ENCODE measurements at places on chromosomes 13 and 19.

DNA sequence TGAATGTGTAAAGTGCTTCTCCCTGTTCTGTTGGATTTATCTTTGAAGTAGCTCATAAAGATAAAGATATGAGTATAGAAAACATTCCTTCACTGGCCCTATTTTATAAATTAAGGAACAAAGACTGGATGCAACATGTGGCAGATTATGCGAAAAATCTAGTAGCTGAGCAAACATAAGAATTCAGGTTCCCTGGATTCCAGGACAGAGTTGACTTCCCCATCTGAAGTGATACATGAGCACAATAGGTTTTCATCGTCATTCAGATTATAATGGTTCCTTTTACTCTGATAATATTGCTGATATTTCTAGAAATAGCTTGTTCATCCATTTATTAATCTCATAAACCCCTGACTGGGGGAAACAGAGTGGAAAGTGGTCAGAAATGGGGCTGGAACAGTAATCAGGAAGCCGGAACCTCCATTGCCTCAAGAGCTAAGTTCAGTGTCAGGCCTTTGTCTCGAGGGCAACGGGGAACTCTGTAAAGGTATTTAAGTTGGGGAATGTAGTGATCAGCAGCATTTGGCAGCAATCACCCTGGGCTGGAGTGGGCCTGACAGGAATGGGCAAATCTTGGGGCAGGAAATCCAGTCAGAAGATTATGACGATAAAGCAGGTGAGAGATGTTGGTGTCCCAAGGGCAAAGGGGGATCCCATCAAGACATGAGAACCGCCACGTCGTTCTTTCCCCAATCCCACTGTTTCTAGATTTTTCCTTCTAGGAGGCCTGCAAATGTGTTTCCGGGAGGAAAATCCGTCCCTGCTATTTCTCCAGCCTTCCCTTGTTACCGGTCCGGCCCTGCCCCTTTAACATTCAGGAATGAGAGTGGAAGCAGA, 232.5 kb upstream of the SERP2 start:
- DNase-seq, result no peak

- no peak for DNase-seq
These were observed at the start of gene SMIM44 for GRCh38 chr19:3483226-3483628. SMIM44 (minus strand) TSS chr19:3483441; CDS start chr19:3483403, 38 bp downstream.

- DNase-seq, result no peak
These were observed 265.8 kb downstream of the OXGR1 start for GRCh38 chr13:96728463-96728862.

DNA sequence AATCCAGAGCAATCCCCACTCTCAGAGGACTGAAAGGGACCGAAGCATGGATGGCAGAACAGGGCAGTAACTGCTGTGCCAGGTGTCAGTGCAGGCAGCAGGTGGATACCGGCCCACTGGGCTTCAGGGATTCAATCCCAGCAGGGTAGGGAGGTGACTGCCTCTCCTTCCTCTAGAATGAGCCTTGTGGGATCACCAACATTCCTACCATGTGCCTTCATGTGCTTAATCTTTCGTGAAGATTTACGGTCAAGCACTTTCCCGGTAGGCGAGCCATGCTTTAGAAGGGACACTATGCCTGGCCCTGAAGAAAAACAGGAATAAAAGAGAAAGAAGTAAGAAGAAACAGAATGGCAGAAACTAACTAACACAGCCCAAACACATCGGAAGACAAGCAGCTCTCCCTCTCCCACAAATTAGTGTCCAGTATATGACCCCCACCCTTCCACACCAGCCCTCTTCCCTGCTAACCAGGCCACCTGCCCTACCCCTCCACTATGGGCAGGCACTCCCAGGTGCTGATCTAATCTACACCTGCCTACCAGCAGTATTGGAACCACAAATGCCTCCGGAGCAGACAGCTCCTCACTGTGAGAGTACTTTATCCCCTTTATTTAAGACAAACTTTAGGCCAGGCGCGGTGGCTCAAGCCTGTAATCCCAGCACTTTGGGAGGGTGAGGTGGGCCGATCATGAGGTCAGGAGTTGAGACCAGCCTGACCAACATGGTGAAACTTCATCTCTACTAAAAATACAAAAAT, 162.5 kb downstream of the NUFIP1 start:
- no peak for DNase-seq

GRCh38 chr13:77563111-77563510, 27.6 kb downstream of the SCEL start:
- DNase-seq, result no peak
